ENCODE measurements at places on chromosomes 7 and 10.

- DNase-seq: no peak
Observed at GRCh38 chr10:48502791-48503190, 102.1 kb downstream of the ARHGAP22 start.

- DNase-seq: no peak
Observed at GRCh38 chr10:28054228-28054860, 55.5 kb upstream of the ODAD2 start.

- DNase-seq: no peak
Observed at GRCh38 chr7:44244282-44244681, 43.5 kb downstream of the YKT6 start.

- DNase-seq: no peak
Observed at GRCh38 chr10:125928928-125929585, 32.7 kb downstream of the FANK1 start.

DNA sequence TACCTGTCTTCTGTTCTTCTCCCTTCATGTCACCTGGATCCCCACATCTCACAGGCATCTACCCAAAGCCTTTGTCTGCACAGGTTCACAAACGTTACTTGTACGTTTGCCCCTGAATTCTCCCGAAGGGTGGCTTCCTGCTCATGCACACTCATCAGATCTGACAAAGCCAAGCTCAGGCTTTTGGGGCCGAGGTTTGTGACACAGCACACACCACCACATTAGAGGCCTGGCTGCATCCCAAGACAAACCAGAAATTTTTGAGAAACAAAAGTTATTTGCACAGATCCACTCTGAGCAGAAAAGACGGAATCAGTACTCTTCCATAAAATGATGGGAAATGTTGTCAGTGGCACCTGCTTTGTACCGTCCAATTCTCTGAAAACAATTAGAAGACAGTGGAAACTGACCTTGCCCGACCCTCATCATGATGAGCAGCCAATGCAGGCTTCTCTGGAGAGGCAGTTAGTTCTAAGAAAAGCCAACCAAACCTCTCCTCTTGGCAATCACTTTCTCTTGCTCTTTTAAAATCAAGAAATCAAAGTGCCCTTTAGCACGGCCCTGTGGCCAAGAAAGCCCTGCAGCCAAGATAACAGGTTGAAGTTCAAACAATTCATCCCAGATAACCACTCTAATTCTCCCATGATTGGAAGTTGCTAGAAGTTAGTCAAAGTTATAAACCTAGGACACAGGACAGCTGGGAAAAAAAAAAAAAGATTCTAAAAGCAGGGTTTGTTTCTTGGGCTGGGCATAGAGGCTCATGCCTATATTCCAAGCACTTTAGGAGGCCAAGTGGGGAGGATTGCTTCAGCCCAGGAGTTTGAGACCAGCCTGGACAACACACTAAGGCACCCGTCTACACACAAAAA, 13.6 kb upstream of the SVIL start:
- DNase-seq: no peak

- DNase-seq: no peak
Observed at GRCh38 chr10:33706746-33707145, 372.3 kb upstream of the NRP1 start.

DNA sequence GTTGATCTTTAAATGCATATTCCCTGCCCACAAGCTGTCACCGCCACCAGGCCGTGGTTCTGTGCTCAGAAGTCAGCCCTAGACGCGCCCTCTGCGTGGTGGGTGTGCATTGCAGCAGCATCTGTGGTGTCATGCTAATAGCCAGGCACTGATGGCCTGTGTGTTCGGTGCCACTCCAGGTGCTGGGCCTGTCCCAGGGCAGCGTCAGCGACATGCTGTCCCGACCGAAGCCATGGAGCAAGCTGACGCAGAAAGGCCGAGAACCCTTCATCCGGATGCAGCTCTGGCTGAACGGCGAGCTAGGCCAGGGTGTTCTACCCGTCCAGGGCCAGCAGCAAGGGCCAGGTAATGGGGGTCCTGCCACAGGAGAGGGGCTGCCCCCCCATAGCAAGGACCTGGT, 82.5 kb upstream of the SH2B2 start:
- no peak for DNase-seq

DNA sequence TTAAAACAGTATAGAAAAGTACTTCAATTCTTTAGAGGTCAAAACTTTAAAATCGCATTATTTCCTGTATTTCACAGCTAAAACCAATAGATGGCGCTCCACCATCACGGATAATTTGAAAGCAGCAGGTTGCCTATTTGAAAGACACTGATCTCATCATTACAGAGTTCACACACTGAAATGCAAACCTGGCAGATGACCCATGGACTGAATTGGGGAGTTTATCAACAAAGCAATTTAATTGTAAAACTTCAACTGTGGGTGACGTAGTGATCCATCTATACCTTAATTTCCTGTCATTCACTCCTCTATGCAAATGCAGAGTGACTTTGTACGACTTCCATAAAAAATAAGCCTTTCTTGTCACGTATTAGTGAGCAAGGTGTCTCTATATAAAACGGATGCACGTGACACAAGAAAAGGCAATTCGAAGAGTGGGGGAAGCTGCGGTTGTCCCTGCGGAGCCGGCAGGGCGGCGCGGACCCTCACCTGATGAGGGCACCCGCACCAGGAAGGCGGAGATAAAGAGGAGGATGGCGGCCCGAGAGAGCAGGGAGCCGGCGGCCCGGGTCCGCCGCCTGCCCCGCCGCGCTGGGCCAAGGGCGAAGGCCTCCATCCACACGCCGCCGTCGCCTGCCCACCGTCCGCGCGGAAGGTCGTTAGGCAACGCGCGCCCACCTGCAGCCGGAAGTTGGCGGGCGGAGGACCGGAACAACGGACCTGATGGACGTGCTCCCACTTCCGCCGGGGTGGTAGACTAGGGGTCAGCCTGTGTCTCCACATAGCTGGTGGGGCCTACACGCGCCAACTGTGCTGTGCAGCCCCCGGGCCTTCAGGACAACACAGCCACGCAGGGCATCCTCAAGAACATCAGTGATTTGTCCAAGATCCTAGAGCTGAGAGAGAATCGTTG, at the start of gene ZPBP:
ZPBP (minus strand) TSS at position 668 of the 913 bp plus-strand sequence; CDS start at position 616, 52 bp downstream.
- DNase-seq: no peak

Measured in activated CD8-positive, alpha-beta memory T cell treated with anti-CD3 and anti-CD28 coated beads for 1 hour (primary cell).